Stimulated activated CD4-positive, alpha-beta T cell treated with anti-CD3 and anti-CD28 coated beads, Interleukin-12 subunit alpha, Interleukin-12 subunit beta, amount 100 ng/mL, for 4 hours (primary cell): ENCODE measurements at places on chromosomes 11 and 22.

DNA sequence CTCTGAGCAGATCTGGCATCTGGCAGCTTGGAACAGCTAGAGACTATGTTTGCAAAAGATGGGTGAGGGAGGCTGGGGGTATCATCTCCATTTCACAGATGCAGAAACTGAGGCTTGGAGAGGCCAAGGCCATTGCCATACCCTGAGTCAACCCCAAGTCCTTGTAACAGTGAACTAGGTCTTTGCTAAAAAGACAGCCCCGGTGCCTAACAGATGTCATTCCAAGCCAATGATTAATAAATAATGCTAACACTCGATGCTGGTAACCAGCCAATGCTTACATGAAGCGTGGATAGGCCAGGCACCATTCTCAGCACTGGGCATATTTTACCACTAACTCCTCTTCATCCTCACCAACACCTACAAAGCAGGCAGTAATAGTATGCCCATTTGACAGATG, 164.0 kb downstream of the MN1 start:
- DNase-seq, result no peak

DNA sequence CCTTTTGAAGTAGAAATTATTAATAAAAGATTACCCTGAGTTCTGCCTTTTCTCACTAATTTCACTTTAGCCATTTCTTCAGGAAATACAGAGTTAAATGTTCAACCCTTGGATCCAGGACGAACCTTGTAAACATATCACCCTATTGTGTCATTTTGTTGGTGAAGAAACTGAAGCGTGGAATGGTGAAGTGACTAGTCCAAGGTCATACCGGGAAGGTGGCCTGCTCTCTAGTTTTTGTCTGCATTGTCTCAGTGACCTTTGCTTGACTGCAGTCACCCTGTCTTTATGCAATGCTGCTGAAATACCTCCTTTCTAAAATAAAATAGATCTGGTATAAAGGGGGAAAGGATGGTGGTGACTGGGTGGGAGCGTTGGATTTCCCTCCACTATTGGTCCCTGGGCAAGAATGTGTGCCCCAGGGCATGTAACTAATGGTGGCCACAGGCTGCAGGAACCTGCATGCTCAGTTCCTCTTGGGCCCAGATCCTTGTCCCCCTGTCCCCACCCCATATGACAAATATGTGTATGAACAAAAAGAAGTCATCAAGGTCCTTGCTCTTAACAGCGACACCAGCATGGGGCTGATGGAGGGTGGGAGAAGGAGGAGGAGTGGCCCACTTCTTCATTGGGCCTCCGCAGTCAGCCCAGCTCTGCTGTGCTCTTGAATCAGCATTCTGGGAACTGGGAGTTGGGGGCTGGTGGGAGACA, 977 bp upstream of the SORL1-AS1 start:
- no peak for DNase-seq

DNA sequence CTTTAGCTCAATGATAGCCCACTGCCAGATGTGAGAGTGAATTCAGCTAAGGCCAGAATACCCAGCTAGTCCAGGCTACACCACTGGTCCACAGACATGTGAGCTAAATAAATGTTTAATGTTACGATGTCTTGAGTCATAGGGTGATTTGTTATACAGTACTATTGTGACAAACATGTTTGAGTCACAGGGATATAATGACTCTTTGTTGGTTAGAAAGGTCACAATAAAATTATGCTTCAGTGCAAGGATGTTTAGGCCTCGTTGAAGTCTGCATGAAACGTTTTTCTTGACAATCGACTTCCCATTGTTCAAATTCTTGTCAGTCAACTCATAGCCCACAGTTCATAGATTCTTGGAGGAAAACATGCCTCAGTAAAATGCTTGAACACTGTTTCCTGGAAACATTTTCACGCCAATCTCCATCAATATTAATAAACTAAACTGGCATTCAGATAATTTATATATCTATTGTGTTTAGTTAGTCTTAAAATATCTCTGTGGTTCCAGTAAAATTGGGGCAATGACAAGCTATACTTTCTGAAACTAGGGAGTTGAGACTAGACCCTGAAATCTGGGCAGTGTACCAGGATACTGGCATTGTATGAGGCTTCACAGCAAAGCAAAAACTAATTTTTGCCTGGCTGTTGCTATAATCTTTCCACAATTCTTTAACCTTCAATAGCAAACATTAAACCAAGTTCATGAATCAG, 650.8 kb upstream of the KIRREL3 start:
- DNase-seq, result no peak

DNA sequence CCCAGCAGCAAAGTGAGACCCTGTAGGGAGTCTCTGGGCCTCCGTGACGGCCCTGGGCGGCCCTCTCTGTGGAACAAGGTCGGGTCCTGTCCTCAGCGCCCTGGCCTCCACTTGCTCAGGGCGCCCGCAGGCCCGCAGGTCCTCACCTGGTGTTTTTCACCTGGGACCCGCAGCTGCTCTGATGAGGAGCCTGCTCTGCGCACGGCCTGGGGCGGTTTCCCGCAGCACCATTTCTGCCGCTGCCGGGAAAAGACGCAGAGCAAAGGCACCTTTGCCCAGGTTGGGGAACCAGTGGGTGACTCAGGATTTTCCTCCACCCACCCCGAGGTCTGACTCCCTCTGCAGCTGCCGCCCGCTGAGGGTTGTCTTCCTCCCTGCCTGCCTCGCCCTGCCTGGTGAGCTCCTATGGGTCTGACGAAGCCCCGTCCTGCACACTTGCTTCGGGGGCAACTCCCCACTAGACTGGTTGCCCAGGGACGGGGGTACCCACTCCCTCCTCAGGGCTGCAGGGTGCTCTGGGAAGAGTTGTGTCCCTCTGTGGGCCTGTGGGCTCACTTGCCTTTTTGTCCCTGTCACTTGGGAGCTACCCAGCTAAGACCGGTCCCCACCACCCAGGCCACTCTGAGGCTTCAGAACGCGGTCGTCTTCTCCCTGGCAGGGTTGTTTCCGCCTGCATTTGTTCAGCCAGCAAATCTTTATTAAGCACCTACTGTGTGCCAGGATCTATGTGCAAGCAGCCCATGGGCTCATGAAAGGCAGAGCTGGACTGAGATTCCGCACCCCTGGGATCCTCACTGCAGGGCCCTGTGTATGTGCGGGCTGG, 89.5 kb downstream of the KCNQ1 start:
- DNase-seq, result no peak

DNA sequence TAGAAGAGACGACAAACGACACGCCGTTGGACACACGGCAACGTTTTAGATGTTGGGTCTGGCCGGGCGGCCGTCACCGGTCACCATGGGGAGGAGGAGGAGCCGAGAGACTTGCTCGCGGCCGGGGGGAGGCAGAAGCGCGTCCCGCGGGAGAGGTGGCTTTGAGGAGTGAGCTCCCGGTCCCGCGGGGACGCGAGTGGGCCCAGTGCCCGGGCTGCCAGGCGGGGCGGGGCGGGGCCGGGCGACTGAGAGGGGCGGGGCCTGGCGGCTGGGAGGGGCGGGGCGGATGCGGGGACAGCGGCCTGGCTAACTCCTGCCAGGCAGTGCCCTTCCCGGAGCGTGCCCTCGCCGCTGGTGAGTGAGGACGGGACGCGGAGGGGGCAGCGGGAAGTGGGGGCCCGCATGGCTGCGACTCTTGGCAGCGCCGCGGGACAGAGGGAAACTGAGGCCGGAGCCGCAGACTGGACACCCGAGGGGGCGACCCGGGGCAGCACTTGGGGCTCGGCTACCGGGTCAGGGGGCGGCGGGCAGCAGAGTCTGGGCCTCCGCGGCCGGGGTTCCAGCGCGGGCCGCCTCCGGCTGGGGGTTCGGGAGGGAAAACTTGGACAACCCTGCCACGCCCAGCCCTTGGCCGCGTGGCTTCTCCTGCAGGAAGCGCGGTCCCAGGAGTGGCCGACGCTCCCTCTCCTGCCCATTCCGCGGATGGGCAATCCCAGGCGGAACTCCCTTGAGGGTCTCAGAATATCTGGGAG, at the start of gene TSPO:
Gene TSPO, plus strand, starts transcription at position 309 of the 752 bp plus-strand sequence. CDS start 7,680 bp downstream, outside the sequence.
- peak; percentile 73 for DNase-seq

DNA sequence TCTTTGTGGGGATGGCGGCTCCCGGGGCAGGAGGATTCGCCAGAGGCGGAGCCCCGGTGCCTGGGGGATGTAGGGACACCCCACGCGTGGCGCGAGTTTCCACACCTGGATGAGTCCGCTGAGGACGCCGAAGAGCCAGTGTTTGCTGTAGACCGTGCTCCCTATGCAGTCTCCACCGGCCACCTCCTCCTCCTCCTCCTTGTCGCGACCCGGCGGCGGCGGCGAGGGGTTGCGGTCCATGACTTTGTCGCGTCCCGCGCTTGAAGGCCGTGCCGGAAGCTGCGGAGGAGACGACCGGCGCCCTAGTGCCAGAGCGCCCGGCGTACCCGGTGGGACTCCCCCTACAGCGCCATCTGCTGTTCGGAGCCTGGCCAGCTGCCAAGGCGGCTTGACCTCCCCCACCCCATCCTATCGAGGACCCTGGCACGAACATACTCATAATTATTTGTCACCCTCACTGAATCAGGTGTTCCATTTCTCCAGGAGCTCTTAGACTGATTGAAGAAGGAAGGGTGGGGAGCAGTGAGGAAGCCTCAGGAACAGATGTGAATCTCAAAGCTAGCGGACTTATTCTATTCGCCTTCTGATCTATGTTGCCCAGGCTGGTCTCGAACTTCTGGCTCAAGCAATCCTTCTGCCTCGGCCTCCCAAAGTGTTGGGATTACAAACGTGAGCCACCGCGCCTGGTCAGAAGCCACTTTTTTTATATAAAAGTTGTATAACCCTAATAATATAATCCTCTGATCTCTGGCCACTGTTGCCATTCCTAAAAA, at the start of gene SAAL1:
Gene SAAL1, minus strand, starts transcription at position 281 of the 773 bp plus-strand sequence. Its CDS starts 41 bp downstream, at position 240.
- peak; percentile 94 for DNase-seq

DNA sequence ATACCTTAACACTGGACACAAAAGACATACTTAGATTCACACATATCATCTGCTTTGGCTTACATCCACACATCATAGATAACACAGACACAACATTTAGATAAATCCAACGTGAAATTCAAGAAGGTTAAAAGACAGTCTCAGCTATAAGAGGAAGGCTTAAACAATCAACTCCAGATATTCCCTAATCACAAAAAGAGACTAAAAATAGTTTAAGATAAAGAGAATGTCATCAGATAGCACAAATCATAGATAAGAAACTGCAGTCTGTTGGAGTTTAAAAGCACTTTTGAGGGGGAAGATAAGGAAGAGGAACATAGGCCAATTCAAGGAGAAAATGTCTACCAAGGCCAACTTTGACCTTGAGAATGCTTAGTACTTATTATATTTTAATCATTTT, 504.8 kb downstream of the JRKL start:
- no peak for DNase-seq

DNA sequence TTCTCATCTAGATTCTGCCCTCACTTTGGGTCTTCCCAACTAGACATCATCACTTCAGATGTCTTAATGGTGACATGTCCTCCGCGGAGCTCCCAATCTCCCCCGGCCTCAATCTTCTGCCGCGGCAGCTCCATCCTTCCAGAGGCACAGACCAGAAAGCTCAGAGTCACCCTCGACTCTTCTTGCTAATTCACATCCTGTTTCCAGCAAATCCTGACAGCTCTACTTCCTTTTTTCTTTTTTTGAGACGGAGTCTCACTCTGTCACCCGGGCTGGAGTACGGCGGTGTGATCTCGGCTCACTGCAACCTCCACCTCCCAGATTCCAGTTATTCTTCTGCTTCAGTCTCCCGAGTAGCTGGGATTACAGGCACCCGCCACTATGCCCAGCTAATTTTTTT, 54.5 kb downstream of the CACNG2 start:
- DNase-seq, result no peak

DNA sequence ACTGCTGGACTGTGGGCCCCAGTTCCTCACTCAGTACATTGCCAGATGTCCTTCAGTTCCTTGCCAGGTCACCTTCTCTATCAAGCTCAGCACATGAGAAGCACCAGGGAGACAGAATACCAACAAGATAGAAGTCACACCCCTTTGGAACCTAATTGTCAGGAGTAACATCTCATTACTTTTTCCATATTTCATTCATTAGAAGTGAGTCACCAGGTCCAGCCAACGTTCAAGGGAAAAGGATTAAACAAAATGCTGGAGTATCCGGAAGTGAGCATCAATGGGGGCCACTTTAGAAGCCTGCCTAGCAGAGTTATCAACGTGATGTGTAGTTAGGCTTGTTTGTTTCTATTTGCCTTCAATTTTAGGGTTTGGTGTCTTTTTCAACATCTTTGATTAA, 569.3 kb downstream of the MIAT start:
- DNase-seq, result no peak

GRCh38 chr11:114799476-114799875, 121.1 kb downstream of the NXPE2 start:
- no peak for DNase-seq

DNA sequence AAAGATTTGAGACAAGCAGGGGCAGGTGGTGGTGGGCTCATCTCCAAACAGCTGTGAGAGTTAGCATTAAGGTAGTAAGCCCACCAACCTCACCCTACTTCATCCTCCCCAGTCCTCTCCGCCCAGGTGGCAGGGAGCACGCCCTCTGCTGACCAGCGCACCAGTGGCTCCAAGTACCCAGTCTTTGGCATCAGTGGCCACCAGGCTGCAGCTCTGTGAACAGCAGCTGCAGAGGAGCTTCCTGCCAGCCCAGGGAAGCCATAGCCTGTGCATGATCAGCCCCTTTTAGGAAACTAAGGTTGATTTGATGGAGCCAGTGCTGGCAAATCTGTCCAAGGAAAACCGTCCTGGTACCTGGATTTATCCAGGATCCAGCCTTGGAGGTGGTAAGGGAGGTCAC, 21.7 kb downstream of the CAVIN3 start:
- DNase-seq, result no peak

- DNase-seq, result no peak
Observed at GRCh38 chr11:126317756-126318573, 14.1 kb downstream of the DCPS start.

- no peak for DNase-seq
Observed at GRCh38 chr11:119512369-119512768, 89.4 kb upstream of the THY1 start.

GRCh38 chr11:109401545-109401944, 20.4 kb upstream of the C11orf87 start:
- DNase-seq, result no peak

DNA sequence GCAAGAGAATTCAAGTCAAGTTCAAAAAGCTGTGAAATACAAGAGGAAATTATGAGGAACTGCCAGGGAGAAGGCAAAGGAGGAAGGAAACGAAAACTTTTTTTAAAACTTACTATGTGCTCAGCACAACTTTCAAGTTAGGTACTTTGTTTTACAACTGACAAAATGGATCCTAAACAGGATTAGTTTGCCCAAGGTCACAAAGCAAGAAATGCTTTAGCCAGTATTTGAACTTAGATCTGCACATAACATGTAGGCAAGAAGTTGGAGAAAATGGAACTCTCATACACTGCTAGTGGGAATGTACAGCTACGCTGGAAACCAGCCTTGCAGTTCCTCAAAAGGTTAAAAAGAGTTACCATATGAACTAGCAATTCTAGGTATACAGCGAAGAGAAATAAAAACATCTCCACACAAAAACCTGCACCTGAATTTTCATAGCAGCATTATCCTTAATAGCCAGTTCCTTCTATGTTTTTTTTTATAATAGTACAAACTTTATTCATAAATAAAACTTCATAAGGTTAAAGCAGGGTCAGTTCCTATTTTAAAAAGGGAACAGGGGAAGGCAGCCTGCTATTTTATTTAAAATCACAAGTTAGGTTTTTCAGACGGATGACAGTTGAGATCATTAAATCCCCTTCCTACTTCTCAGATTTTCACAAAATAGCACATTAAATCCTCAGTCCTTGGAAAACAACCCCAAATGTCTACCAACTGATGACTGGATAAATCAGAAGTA, 19.2 kb downstream of the DDX6 start:
- no peak for DNase-seq
